Heart right ventricle (tissue), 16 donors: ENCODE measurements at places on chromosomes 12 and 14. TPM values are rescaled to one million over a fixed set of nuclear protein-coding genes. Genes with fewer than 3 reads are reported as not detected.

DNA sequence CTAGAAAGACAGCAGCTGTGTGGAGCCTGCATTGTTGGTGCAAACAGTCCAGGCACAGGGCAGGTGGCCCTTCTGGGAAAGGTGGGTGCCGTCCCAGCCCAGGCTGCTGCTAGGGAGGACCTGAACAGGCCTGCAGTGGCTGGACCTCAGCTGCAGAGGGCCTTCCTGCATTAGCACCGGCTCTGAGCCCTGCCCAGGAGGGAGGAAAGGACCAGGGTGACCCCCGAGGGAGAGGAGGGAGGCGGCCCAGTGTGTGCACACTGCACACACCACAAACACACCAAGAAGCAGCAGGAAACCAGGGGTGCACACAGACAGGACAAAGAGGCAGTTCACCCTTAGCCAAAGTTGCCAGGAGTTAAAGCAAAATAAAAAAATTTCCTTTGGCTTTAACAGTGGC, 8.0 kb upstream of the PGAM5 start:
- no peaks in the 10 kb centered on the region for H3K4me1 ChIP-seq
- no peak for DNase-seq
- H3K36me3 ChIP-seq: peaks cover 47% of the 10 kb centered on the region
- H3K4me3 ChIP-seq: no peak overlapping the region
- H3K27me3 ChIP-seq: no peaks in the 10 kb centered on the region
- H3K27ac ChIP-seq: no peak overlapping the region

DNA sequence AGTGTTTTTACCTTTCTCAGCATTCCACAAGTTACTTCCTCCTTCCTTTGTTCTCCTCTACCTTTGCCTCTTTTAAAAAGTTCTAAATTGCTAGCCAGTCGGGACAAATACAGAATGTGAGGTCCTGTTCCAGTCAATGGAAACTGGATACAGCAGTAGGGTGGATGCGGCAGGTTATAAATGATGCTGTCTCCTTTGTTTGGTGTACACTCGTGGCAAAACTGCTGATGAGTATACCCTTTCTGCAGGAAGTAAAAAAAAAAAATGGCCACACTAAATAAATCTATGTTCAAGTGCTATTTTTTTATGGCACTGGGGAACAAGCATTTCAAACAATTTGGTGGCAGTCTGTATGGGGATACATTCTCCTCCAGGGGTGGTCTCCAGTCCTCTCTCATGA, 27.5 kb downstream of the KLRK1 start:
- H3K4me3 ChIP-seq: no peak overlapping the region
- H3K36me3 ChIP-seq: no peaks in the 10 kb centered on the region
- peaks cover 7% of the 10 kb centered on the region for H3K4me1 ChIP-seq

Gene CIT
- 1.1 TPM for total RNA-seq

Gene TAS2R43
- total RNA-seq: not detected

DNA sequence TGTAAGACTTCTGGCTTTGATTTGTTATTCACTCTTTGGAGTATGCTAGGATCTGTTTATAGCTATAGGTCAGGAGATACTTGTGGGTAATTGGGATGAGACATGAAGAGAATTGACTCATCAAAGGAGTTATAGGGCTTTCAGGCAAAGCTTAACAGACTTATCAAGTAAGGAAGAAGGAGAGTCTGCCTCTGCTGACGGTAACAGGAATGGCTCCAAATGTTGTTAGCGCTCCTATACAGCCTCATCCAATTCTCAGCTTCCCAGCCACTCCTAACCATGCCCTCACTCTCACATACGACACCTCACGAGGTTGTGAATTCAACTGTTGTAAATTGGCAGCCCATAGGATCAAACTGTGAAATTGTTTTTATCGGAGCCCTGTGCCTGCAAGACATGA, 140.5 kb downstream of the KCNA5 start:
- no peaks in the 10 kb centered on the region for H3K36me3 ChIP-seq
- H3K4me1 ChIP-seq: no peaks in the 10 kb centered on the region
- no peaks in the 10 kb centered on the region for H3K27me3 ChIP-seq

DNA sequence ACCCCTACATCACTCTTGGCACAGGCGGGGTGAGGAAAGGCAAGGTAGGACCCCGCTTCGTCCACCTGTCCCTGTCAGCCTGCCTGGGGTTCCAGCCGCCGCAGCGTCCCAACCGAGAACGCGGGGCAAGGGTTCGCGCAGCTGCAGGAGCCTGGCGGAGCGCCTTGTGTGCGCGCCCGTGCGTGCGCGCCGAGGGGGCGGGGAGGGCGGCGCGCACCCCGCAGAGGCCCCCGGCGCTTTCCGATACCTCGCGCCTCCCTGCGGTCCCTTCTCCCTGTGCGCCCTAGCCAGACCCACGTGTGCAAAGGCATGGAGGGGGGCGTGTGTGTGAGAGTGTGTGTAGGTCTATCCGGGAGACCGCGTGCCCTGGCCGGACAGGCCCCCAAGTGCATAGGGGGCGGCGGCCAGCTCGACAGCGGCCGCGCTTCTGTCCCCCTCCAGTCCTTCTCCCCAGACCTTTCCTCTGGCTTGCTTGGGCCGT, 122.4 kb downstream of the TSPAN9 start:
- peak; percentile 51 for DNase-seq
- H3K27me3 ChIP-seq: no peaks in the 10 kb centered on the region
- peak overlapping the region; percentile 90 for H3K27ac ChIP-seq
- H3K4me3 ChIP-seq: peak overlapping the region; percentile 64
- H3K36me3 ChIP-seq: no peaks in the 10 kb centered on the region

Gene KRT75
- total RNA-seq: not detected

GRCh38 chr12:65560286-65560685, 264.0 kb upstream of the HMGA2 start:
- peaks cover 5% of the 10 kb centered on the region for H3K27me3 ChIP-seq
- no peak overlapping the region for H3K4me3 ChIP-seq
- peaks cover 7% of the 10 kb centered on the region for H3K4me1 ChIP-seq
- no peaks in the 10 kb centered on the region for H3K36me3 ChIP-seq

GRCh38 chr14:94515426-94515825, 6.2 kb upstream of the SERPINA12 start:
- H3K36me3 ChIP-seq: no peaks in the 10 kb centered on the region
- H3K4me3 ChIP-seq: no peak overlapping the region
- no peak overlapping the region for H3K27ac ChIP-seq
- no peak for DNase-seq
- no peaks in the 10 kb centered on the region for H3K4me1 ChIP-seq
- H3K27me3 ChIP-seq: peaks cover 18% of the 10 kb centered on the region

DNA sequence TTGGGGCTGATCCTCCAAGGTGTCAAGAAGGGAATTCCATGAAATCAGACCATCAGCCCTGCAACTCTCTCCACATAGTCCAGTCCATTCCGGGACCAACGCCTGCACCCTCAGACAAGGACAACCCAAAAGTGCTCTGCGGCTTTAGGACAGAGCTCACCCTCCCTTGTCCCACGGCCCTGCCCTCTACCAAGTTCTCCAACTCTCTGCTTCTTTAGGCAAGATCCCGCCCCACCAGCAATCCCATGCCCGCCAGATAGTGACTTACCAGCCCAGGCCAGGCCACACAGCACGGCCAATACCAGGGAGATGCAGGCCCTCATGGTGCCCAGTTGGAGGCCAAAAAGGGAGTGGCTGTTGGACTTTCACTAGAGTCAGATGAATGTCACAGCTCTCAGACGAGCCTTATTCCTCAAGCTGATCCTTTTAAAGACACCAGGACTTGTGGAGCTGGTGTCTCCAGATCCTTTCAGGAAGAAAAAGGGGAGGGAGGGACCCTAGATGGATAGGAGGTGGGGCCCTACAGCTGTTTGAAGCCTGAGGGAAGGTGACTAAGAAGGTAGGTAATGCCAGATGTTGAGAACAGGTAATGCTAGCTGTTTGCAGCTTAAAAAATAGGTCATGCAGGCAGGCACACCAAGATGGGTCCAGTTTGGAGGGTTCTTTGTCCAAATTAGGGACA, at the start of gene ENDOU:
Gene ENDOU, minus strand, starts transcription at position 400 of the 682 bp plus-strand sequence. Its CDS starts 77 bp downstream, at position 323.
- no peaks in the 10 kb centered on the region for H3K27me3 ChIP-seq
- no peak within 1 kb of the TSS for H3K27ac ChIP-seq
- no peak for DNase-seq
- H3K4me1 ChIP-seq: no peaks in the 10 kb centered on the region
- H3K4me3 ChIP-seq: no peak within 1 kb of the TSS

Gene PLEKHG7
- not detected for total RNA-seq

- H3K4me3 ChIP-seq: no peak overlapping the region
- no peaks in the 10 kb centered on the region for H3K36me3 ChIP-seq
- H3K27ac ChIP-seq: peak overlapping the region; percentile 70
- H3K27me3 ChIP-seq: no peaks in the 10 kb centered on the region
- DNase-seq: no peak
- peaks cover 66% of the 10 kb centered on the region for H3K4me1 ChIP-seq
Observed at GRCh38 chr12:11765817-11766794, 116.6 kb downstream of the ETV6 start.

Gene PAPLN
- 2.6 TPM for total RNA-seq

DNA sequence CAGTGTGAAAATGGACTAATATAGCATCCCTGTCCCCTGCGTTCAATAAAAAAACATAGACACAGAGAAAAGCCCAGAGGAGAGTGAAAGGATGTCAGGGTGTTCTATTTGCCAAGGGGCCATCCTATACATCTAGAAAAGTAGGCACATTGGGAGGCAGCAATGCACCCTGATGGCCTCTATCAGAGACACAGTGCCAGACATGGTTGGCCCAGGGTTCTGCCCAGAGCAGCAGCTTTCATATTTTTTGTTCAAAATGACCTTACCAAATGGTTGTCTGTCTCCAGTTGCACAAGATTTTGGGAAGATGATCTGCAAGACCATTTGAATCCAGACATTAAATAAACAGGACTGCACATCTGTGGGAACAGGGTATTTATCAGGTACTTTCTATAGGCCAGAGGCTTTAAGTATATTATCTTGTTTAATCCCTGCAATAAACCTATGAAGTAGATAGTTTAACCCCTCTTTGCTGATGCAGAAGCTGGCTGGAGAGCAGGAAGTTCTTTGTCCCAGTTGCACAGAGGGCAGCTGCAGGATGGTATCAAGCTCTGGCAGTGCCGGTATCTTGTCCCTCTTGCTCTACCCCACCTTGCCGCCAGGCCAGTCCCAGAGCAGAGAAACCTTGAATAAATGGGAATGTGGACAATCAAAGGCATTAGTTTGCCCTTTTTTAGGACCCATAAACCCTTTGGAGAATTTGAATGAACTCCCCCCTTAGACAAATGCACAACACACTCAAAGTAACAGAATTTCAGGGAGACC, 171.8 kb upstream of the PWP1 start:
- no peak overlapping the region for H3K4me3 ChIP-seq
- no peak overlapping the region for H3K27ac ChIP-seq
- no peaks in the 10 kb centered on the region for H3K27me3 ChIP-seq
- no peaks in the 10 kb centered on the region for H3K36me3 ChIP-seq
- DNase-seq: no peak
